ENCODE measurements at places on chromosomes 12 and 14. TPM values are rescaled to one million over a fixed set of nuclear protein-coding genes. Genes with fewer than 3 reads are reported as not detected.

The EFCAB11 gene
- total RNA-seq: 6.3 TPM

GRCh38 chr14:104843006-104843405 is 22.1 kb upstream of the CEP170B start:
- DNase-seq: no peak

The ARHGEF25 gene
- 7.4 TPM for total RNA-seq

The DPPA3 gene
- total RNA-seq: not detected

DNA sequence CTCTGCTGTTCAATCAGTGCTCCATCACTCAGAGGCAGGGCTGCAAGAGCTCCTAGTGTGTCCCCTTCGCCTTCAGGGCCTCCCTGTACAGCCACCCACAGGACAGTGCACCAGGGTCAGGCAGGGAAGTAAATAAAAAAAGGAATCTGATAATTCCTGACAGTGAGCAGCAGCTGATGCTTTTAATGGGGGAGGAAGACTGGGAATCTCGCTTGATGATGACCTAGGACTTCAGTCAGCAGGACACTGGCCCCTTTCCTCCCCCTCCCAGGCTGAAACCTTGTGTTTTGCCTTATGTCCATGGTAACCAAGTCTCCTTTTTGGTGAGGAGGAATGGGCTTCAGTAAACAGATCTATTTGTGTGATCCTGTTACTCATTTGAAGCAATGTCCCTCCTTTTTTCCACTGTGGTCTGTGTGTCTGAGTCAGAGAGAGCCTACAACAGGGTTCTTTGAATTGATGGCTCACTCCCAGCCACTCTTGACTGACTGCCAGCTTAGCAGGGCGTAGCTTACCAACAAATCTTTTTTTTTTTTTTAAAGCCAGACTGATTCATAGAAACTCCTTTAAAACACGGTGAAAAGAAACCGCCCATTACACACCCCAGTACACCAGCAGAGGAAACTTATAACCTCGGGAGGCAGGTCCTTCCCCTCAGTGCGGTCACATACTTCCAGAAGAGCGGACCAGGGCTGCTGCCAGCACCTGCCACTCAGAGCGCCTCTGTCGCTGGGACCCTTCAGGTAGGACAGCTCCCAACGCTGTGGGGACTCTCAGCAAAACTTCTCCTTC is at the start of gene EMP1:
TSS of gene EMP1 (plus strand) at position 597 of the 792 bp plus-strand sequence. CDS start 14,785 bp downstream, outside the sequence.
- peak; percentile 99 for DNase-seq

The ANO4 gene
- 0.12 TPM for total RNA-seq

GRCh38 chr14:22412926-22413411 is 176.1 kb downstream of the DAD1 start:
- DNase-seq: no peak

GRCh38 chr14:81831128-81831820 is 297.6 kb upstream of the SEL1L start:
- DNase-seq: no peak

The PDZRN4 gene
- not detected for total RNA-seq

DNA sequence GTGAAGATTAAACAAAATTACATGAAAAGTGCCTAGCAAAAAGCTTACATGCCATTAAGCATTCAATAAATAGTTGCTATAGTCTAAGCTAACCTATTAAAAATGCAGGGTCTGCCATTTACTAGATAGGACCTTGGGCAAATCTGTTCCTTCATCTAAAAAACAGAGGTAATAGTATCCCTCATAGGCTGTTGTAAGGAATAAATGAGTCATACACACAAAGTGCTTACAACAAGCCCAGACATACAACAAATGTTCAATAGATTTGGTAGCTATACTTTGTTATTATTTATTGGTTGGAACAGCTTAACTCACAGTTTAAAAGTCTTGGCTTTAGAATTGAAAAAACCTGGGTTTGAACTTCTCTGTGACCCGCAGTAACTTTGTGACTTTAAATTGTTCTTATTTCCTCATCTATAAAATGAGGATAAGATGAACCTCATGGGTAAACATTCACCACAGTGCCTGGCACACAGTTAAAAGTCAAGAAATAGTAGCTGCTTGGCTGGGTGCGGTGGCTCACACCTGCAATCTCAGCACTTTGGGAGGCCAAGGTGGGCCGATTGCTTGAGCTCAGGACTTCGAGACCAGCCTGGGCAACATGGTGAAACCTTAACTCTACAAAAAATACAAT is 24.7 kb downstream of the HEATR5A start:
- no peak for DNase-seq

GRCh38 chr14:58107947-58108552 is 44.0 kb downstream of the ARMH4 start:
- DNase-seq: peak; percentile 67

DNA sequence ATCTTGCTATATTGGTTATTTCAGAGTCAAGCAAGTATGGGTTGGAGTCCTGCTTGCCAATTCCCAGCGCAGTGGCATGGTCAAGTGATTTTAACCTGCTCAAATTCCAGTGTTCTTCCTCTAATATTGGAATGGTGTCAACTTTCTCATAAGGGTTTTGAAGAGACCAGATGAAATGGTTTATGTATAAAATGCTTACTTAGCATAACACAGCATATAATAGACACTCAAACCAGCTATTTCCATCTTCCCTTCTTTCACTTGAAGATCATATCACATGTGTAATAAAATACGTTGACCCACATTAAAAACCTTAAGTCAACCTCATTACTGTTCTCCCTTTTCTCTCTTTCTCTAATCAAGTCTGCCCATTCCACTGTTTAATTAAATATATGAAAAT is 144.0 kb downstream of the NAV3 start:
- DNase-seq: no peak

DNA sequence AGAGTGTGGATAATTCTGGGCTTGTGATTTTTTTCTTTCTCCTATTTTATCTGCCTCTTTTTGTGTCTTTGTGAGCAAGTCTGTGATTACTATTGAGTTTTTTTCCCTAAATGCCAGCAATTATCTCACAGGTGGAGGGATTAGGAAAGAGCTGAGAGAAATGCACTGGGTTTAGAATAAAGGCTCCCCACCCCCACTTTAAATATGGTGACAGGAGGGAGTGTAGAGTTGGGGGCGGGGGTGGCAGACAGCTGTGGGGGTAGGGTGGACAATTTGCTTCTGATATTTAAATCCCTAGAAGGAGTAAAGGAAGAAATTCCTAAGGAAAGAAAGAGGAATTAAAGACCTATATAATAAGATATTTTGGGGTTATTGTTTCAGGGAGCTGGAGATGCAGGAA is 145.9 kb downstream of the NRXN3 start:
- no peak for DNase-seq

The RNASE11 gene
- total RNA-seq: not detected

GRCh38 chr12:118044075-118044474 is 16.9 kb downstream of the WSB2 start:
- no peak for DNase-seq

GRCh38 chr12:51817027-51817953 is 31.2 kb downstream of the FIGNL2 start:
- no peak for DNase-seq

The LHX5 gene
- not detected for total RNA-seq

DNA sequence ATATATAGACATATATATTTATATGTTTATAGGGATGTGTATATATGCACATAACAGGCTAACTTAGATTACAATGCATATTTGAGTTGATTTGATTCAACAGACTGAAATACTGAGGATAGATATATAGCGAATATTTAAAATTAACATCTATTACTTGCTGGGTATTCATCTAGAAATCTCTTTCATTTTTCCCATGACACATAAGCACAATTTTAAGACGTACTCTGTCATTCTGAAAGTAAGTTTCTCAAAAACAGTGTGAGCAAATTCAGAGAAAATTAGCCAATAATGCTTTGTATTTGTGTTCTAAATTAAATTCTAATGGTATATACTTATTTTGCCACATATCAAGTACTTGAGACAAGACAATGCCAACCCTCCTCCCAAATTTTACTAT is 907.5 kb upstream of the MDGA2 start:
- no peak for DNase-seq

GRCh38 chr12:117412465-117413188 is 51.2 kb upstream of the NOS1 start:
- DNase-seq: no peak

The GPATCH2L gene
- total RNA-seq: 40.0 TPM

GRCh38 chr12:104742551-104743201 is 215.4 kb downstream of the SLC41A2 start:
- DNase-seq: no peak

DNA sequence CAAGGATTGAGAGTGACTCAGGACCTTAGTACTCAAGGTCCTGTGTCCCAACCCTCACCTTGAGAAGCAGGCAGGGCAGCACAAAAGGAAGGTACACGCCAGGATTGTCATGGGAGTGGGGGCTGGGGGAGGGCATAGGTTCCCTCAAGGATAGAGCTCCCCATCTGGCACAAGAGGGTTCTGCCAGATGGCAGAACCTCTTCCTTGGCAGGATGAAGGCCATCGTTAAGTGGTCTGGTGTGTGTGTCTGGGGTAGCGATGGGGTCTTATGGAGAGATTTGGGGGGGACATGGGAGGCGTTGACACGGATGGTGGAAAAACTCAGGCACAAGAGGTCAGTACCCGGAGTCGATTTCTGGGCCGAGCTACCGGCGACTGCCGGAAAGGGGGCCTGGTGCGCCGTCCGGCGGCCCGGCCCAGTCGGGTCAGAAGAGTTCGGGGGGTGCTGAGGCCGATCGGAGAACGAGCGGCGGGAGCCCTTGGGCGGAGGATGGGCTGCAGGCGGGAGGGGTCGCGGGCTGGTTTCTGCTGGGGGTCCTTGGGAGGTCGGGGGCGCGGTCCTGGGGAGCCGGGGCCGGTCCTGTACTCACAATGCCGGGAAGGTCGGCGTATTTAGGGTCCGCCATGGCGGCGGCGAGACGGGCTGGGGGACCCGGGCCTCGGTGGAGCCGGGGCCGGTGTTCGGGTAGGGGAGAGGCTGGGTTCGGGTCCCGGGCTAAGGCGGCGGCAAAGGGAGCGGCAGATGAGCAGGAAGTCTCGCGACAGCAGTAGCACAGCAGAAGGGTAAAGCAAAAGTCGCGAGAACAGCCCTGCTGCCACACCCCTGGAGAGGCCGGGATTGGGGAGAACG is at the start of gene DCTN2:
TSS of gene DCTN2 (minus strand) at position 755 of the 850 bp plus-strand sequence. CDS start at position 626, 129 bp downstream.
- DNase-seq: peak; percentile 96

DNA sequence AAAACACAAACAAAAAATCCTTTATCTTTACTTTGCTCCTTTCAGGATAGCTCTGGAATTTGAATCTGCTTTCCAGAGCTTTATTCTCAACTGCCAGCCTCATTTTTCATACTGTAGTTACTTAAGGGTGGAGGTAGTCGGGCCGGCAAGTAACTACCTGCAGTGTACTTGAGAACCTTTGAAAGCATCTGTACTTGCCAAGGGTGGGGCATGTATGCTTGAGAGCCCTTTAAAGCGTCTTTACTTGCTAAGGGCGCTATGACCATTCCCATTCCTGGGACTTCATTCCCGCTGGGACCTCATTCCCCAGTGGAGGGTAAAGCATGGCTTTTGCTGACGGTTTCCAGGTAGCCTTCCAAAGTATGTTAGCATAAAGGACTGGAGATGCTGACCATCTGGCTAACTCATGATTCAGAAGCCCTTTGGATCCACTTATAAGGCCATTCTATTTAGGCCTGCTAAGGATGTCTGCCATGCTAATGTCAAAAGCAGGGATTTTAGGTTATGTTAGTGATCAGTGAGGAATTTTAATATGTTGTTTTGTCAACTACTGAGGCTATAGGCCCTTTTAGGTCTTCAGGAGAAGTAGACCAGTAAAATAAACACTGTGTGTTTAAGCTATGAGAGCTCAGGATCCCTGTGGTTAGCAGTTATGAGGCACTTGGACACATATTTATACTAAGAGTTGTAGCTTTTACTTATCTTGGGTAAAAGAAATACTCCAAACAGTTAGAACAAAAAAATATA is 74.9 kb downstream of the CRADD start:
- no peak for DNase-seq

GRCh38 chr12:107351109-107351508 is 257.8 kb upstream of the CRY1 start:
- no peak for DNase-seq
